ENCODE measurements at places on chromosomes 4 and X.

GRCh38 chr4:182906786-182907185 is 10.4 kb downstream of the DCTD start:
- no peak for DNase-seq

GRCh38 chr4:67694662-67695061 is 6.3 kb downstream of the UBA6 start:
- DNase-seq = no peak

- DNase-seq = peak; percentile 87
Measured at GRCh38 chr4:3305610-3306371, 13.0 kb downstream of the RGS12 start.

GRCh38 chr4:84952004-84952403 is 14.5 kb downstream of the WDFY3 start:
- DNase-seq = no peak

DNA sequence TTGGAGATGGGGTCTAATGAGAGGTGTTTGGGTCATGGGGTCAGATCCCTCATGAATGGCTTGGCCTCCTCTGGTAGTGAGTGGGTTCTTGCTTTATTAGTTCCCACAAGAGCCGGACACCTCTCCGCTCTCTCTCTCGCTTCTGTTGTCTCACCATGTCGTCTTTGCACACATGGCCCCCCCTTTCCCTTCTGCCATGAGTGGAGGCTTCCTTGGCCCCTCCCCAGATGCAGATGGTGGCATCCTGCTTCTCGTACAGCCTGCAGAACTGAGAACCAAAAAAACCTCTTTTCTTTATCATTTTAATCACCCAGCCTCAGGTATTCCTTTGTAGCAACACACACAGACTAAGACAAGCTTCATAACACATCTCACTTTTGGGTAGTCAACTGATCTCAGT is 49.6 kb upstream of the SPRY1 start:
- no peak for DNase-seq

DNA sequence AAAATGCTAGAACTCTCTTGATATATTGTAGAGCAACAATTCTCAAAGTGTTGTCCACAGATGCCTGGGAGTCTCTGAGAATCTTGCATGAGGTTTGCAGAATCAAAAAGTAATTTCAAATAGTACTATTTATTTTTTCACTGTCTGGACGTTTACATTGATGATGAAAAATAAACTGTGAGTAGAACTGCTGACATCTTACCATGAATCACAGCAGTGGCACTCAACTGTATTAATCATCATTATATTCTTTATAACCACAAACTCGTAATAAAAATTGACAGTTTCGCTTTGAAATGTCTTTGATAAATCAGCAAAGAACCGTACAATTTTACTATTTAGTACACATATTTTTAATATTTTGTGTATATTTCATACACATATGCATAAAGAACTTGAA is 94.5 kb downstream of the NAF1 start:
- no peak for DNase-seq

- DNase-seq = no peak
Measured at GRCh38 chr4:27248829-27249228, 388.2 kb downstream of the STIM2 start.

GRCh38 chr4:68361146-68361589 is 11.3 kb upstream of the YTHDC1 start:
- DNase-seq = no peak

DNA sequence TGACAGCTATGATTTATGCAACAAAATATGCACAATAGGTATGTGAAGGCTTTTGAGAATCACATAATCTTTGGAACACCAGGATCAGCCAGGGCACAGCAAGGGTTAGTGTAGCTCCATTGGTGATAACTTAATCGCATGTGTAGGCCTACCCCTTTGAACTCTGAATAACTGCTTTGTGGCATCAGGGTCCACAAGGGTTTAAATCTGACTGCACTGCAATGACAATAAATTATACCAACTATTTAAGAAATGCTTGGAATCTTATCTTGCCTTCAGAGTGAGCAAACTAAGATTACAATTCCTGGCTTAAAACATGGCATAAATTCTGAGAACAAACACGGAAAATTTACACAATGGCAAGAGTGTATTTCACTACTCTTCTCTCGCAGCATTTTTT is 245.8 kb downstream of the FBXO8 start:
- DNase-seq = no peak

DNA sequence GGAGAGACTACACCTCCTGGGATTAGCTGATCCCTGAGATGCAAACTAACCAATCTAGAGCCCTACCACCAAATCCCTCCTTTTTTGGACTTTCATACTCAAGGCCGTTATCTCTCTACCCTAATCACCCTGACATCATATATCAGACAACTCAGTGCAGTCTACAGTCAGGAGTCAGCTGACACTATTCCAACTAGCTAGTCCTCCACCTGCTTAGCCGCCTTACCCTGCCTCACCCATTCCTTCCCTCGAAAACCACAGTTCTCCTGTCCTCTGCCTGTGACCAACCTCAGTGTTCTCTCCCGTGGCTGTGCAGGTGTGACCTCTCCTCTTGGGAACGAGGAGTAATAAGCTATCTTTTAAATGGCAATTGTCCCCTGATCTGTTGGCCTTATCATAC is 1.8 kb upstream of the PPEF2 start:
- DNase-seq = no peak

- DNase-seq = peak; percentile 50
Measured at GRCh38 chrX:119236623-119237561, 807 bp downstream of the PGRMC1 start.

GRCh38 chrX:118961866-118962560 is 12.4 kb upstream of the LONRF3 start:
- no peak for DNase-seq

DNA sequence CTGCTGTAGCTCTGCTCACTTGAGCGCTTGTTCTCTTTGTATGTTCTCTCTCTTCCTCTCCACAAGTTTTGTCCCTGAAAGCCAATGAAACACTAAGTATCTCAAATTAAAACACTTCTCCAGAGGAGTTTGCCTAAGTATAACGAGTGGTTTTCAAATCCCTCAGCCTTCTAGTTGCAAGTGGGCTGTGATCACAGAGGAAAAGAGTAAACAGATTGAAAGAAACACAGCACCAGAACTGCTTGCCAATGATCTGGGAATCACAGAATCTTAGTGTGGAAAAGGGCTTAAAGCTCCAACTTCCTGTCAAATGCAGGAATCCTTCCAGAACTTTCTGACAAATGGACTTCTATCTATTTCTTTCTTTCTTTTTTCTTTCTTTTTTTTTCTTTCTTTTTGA is 4.8 kb upstream of the PRSS12 start:
- no peak for DNase-seq

- DNase-seq = peak; percentile 77
Measured at GRCh38 chr4:81621490-81621889, 149.8 kb upstream of the RASGEF1B start.

DNA sequence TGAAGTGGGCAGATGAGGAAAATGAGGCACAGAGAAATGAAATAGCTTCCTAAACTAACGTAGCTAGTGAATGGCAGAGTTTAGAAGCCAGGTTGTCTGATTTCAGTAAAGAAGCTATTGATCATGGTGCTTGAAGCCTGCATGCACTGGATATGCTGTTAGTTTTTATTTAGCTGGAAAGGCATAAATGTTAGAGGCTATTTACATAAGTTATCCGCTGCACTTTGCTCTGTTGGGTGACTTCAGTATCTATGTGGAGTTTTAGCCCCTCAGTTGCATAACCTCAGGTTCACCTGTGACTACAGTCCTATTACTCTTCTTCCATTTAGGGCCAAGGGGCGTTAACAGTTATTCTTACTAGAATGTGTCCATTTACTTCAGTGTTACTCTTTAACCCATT is 522.4 kb upstream of the RPS6KA3 start:
- DNase-seq = no peak

- DNase-seq = no peak
Measured at GRCh38 chr4:14924076-14924811, 78.0 kb upstream of the CPEB2 start.

DNA sequence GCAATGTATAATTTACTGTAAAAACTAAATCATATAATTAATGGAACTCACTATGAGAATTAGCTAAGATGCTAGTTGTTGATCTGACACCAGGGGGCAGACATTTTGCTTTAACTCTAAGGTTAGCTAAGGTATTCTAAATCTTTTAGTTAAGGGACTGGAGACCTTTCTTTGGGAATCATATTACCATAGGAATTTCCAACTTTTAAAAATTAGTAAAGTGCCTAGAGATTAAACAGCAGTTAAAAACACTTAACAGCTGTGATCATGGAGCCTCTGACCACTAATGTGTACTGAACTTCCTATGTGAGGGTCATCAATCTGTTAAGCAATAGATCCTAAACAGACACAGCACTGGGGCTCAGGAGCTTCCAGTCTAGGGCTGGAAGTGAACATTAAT is 226.6 kb downstream of the NSUN7 start:
- peak; percentile 36 for DNase-seq

GRCh38 chr4:94613248-94613647 is 144.5 kb upstream of the BMPR1B start:
- DNase-seq = no peak

- no peak for DNase-seq
Measured at GRCh38 chrX:13094374-13094773, 50.0 kb upstream of the FAM9C start.

DNA sequence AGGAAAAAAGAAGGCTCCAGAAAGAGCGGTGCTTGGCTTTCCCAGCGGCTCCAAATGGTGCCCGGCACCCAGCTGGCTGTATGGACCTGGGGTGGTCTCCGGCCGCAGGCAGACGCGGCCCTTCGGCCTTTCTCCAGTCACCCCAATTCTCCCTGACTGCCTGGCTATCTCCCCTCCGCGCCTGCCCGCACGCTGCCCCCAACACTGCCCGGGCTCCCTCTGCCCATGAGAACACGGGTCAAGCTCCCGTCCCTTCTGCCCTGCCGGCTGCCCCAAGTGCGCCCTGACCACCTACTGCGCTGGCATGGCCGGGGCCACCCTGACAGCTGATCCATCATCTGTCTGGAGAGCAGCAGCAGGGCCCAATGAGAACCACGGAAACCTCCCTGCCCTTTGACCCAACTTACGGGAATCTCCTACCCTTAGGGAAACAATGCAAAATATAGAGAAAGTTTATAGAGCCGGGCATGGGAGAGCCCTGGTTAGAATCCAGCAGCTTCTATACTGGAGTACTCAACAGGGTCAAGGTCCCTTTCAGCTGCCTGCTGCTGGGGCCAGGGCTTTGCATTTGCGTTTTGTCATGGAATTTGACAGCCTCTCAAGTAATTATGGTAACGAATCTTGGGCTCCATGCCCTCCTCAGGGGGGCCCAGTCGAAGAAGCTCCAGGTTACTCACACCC is 1.2 kb upstream of the FAM3A start:
- DNase-seq = no peak

GRCh38 chrX:10110984-10111363 is 45.8 kb upstream of the CLCN4 start:
- no peak for DNase-seq

GRCh38 chrX:69313617-69314290 is 148.5 kb upstream of the PJA1 start:
- DNase-seq = no peak

DNA sequence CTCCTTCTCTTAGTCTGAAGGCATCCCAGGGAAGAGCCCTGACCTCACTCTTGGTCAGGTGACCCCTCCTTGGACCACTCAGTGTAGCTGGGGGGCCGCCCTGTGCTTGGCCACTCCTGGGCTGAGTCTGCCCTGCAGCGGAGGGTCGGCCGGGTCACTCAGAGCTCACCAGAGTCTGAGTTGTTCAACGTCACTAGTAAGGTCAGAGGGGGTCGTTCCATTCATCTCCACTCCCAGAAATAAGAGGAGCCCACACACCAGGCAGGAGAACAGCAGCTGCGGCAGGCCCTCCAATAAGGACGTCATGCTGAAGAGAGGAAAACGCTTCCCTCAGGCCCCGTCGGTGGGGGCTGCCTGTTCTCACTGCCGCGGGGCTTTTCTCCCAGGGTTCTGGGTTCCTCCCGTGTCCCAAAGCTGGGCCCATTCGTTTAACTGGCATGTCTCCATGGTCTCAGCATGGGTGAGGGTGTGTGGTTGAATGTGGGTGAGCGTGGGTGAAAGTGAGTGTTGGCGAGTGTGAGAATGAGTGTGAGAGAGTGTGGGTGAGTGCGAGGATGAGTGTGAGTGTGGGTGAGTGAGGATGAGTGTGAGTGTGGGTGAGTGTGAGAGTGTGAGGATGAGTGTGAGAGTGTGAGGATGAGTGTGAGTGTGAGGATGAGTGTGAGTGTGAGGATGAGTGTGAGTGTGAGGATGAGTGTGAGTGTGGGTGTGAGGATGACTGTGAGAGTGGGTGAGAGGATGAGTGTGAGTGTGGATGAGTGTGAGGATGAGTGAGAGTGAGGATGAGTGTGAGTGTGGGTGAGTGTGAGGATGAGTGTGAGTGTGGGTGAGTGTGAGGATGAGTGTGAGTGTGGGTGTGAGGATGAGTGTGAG is 47.7 kb downstream of the ING2 start:
- no peak for DNase-seq

GRCh38 chrX:154040863-154041262 is 21.2 kb upstream of the IRAK1 start:
- DNase-seq = no peak

GRCh38 chrX:68503836-68504636 is 5.2 kb downstream of the YIPF6 start:
- no peak for DNase-seq

DNA sequence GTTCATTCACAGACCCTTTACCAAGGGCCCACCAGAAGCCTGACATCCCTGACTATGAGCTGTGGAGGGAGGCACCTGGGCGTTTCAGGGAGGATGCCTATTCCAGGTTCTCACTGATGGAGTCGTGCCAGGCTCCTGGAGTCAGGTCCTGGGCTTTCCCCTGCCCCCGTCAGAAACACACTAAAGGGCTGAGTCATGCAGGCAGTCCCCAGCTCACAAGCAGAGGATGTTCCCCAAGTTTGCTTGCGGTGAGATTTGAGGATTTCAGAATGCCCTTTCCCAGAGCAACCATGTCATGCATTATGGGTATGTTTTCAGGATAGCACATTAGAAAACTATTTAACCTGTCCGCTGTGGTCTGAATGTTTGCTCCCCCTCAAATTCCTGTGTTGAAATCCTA is 45.2 kb downstream of the FHDC1 start:
- DNase-seq = no peak

GRCh38 chrX:40013266-40014195 is 84.2 kb downstream of the BCOR start:
- DNase-seq = peak; percentile 70

- no peak for DNase-seq
Measured at GRCh38 chr4:184451726-184452125, 22.6 kb downstream of the IRF2 start.

- DNase-seq = peak; percentile 85
Measured at GRCh38 chrX:111445485-111445884, 33.5 kb upstream of the DCX start.

- no peak for DNase-seq
Measured at GRCh38 chr4:128275346-128275745, 12.3 kb downstream of the PGRMC2 start.

Measured in NCI-H524 (cell line).